ENCODE measurements at places on chromosomes 13 and 19. TPM values are rescaled to one million over a fixed set of nuclear protein-coding genes. Genes with fewer than 3 reads are reported as not detected.

Gene PBX4
- polyA plus RNA-seq, result 5.2 TPM

Gene CLC
- polyA plus RNA-seq, result not detected

Gene LHB
- polyA plus RNA-seq, result not detected

Gene ZNF615
- 3.3 TPM for polyA plus RNA-seq

Gene TIMM44
- polyA plus RNA-seq, result 51.2 TPM

Gene CHAF1A
- 36.3 TPM for polyA plus RNA-seq

Data from brain (organoid and tissue), 16 donors.